Heart left ventricle (tissue), 16 donors: ENCODE measurements at places on chromosomes 3 and 15.

DNA sequence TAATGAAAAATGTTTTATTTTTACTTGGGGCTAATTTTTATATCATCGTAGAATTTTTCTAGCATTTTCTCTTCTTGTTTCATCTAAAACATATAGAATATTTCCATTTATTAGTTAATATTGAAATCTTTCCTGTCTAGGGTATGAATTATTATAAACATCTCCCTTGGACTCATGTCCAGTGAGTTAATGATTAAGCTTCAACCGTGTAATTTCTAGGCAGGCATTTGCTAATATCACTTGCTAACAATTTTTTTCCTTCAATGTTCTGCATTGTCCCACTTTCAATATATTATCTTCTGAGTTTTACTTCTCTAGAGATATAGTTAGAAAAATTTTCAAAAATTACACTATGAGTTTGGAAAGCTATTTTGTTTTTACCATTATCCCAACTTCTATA, 1371.6 kb upstream of the EPHA6 start:
- DNase-seq, result no peak

GRCh38 chr15:80163217-80163616, 10.4 kb downstream of the FAH start:
- no peak for DNase-seq

GRCh38 chr15:70636540-70637165, 126.7 kb downstream of the UACA start:
- no peak for DNase-seq

DNA sequence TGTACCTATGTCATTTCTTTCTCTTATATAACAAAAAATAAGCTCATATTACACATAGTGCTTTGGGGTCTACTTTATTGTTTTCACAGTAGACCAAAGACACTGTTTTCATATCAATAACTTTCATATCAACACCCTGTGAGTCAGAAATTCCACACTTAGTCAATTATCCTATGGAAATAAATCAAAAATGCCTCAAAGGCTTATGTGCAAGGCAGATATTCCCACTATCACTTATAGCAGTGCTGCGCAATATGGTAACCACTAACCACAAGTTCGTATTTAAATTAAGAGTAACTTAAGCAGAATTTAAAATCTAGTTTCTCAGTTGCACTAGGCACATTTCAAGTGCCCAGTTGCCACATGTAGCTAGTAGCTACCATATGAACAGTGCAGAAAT, 15.9 kb downstream of the SCG3 start:
- DNase-seq, result no peak

DNA sequence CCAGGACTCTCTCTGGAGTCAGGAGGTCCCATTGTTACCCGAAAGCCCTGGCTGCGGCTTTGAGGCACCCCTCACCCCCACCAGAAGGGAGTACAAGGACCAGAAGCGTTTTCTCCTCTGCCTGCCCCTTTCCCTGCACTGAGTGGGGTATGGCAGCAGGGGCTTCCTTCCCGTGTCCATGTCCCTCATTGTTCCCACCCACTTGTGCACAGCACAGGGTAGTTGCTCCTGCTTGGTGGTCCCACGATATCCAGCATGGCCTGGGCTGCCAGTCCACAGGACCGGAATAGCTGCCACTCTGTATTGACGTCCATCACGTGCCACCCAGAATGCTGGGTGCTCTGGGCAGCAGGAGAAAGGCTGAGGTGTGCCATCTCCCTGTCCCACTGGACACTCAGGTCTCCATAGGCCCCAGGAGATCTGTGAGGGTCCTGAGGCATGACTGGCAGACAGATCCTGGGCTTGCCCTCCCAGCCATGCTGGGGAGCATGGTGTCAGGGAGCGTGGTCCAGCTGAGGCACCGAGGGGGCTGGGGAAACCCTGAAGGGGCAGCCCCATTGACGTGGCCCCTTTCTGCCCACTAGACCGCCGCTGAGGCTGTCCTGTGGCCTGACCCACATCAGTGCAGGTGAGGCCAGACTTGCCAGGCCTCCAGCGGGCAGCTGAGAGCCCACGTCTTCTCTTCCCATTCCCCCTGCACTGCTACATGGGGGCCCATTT, 45.3 kb upstream of the SEC22A start:
- no peak for DNase-seq

DNA sequence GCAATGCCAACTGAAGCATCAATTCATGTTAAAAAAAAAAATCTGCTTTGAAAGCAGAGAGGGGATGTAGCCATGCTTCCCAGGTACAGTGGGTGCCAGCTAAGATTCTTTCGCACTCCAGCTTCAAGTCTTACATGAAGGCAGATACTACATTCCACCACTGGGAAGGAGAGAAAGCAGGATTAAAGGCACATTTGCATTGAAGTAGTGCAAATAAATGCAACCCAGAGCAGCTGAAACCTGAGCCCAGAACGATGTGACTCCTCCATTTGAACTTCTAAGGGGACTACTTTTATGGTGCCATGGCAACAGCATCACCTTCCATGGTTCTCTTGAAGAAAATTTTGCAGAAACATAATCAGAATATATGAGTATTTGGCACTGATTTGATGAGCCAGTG, 19.1 kb upstream of the GJD2 start:
- no peak for DNase-seq

DNA sequence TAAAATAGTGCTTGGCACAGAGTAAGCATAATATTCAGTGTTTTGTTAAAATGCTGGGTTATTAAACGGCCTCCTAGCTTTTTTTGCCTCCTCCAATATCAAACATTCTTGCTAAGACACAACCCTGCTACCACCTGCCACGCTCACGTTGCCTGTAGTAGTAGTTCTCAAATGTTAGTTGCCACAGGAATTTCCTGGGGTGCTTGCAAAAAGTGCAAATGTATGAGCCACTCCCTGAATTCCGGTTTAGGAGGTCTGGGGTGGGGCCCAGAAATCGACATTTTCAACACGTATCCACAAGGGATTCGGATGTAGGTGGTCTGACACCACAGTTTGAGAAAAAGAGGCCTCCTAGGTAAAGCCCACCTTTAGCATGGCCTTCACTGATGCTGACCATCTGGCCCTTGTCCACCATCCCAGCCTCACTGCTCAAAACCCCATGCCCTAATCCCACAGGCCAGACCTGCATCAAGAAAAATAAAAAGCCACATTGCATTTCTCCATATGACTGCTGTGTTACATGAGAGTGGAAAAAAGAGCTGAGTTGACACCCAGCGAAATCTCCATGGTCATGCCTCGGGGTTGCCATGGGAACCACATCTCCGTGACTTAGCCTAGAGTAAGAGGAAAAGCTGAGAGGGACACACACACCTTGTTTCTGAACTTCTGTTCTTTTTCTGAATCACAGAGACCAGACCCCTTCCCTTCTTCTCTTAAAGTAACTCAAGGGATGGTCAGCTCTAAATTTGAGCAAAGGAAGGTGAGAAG, 116.4 kb upstream of the HES1 start:
- DNase-seq, result no peak

DNA sequence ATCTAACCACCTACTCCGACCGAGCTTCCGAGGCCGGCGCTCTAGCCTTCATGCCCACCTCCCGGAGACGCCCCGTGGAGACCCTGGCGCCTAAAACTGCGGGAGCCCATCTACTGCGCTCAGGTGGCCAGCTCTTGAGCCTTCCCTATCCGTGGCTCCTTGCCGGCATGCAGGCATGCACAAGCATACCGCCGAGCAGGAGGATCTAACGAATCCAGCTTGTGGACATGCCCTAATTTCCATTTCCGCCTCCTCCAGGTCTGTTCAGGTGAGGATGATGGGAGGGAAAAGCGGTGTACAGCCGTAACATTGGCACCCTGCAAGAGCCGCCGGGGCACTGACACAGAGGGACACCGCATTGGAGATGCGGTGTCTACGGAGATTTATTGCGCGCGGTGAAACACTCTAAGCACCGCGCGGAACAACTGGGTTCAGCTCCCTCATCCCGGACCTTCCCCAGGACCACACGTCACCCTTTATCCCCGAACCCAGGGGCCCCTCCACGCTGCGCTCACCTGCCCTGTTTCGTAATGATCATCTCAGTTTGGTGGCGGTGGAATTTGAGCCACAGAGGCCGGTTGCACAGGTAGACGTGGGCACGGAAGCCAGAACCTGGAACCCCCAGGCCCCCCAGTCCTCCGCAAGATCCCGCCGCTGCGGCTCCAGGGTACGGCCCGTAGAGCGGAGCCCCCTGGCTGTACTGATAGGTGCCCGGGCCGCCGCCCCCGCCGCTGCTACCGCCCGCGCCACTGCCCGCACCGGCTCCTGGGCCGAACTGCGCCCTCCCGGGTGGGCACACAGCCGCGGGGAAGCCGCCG, 1.0 kb downstream of the EOMES start:
- no peak for DNase-seq

GRCh38 chr15:85458764-85459163, 78.4 kb downstream of the AKAP13 start:
- DNase-seq, result no peak

DNA sequence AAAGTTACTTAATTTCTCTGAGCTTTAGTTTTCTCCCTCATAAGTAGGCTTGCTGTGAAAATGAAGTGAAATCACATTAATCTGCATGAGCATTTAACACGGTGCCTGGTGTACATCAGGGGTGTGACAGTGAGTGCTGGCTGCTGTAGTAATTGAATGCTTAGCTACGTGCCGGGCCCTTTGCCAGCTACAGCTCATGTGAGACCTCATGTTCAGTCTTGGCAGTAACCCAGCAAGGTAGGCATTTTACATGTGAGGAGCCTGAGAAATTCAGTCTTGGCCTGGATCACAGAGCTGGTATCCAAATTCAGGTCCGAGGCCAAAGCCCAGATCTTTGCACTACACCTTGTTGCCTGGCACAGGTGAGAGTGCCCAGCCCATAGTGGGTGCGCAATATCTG, 9.1 kb downstream of the GHRL start:
- peak; percentile 68 for DNase-seq
